ENCODE measurements at places on chromosomes 5 and 9. TPM values are rescaled to one million over a fixed set of nuclear protein-coding genes. Genes with fewer than 3 reads are reported as not detected.

The INSL6 gene
- total RNA-seq, result not detected

The NUP214 gene
- 56.5 TPM for total RNA-seq

The ROR2 gene
- 51.1 TPM for total RNA-seq

The SPINK13 gene
- not detected for total RNA-seq

The ZNF474 gene
- total RNA-seq, result 0.64 TPM

The PCDHA11 gene
- 23.2 TPM for total RNA-seq

The SHOC1 gene
- not detected for total RNA-seq

The SLC6A7 gene
- total RNA-seq, result not detected

The PKD2L2 gene
- not detected for total RNA-seq

The CDX1 gene
- not detected for total RNA-seq

The PDGFRB gene
- 2.9 TPM for total RNA-seq

The ARID3C gene
- not detected for total RNA-seq

The POU5F2 gene
- 1.5 TPM for total RNA-seq

The SPATA31E1 gene
- 0.71 TPM for total RNA-seq

The FST gene
- 0.98 TPM for total RNA-seq

The ENTPD2 gene
- 0.69 TPM for total RNA-seq

The C5orf52 gene
- total RNA-seq, result not detected

All from glutamatergic neuron (in vitro differentiated cells).